ENCODE measurements at places on chromosomes 3 and 15.

GRCh38 chr3:157129803-157130466 is 30.0 kb downstream of the CCNL1 start:
- peak; percentile 44 for DNase-seq

DNA sequence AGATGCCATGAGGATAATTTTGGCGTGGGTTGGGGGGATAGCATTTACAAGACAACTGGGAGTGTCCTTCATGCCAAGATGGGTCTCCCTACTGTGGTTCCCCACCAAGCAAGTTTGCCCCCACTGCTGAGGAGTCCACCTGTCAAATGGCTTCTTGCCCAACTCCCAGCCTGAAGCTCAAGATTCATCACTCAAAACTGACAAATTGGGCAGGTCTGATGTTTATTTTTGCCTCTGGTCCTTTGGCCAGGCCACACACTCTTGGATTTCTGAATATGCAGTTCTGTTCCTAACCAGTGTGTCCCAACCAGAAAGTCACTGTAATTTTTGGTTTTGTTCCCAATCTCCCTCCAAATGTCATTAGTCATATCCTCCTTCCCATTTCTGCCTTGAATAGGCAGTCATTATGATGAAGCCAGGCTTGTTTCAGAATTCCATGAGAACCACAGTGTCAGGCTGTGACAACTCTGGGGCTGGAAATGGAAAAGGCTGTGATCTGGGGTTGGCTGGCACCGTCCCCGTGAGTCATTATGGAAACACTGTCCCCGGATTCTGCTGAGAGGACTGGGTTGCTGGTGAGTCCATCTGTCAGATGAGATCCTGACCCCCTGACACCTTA is 29.3 kb upstream of the MEF2A start:
- no peak for DNase-seq

DNA sequence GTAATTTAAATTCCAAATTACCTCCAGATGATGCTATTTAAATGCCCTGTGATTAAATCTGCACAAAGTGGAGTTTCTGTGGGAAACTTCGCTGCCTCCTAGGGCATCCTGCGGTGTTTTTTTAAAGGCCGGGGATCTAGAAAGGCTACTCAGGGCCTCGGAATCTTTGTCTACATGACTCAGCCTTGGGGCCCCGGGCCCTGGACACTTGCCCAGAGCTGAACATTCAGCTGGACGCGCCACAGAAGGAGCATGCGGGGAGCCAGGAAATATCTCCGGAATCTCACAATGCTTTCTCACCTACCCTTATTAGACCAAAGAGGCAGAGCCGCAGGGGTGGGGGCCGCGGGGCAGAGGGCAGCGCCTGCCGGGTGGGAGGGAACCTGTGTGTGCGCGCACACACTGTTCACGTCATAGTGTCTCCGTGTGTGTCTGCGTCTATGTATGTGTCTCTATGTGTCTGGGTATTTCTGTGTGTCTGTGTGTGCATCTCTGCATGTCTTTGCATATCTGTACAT is 145.5 kb upstream of the TPM1 start:
- no peak for DNase-seq

GRCh38 chr3:197025736-197026480 is 3.7 kb downstream of the MELTF start:
- DNase-seq = no peak

- DNase-seq = no peak
Measured at GRCh38 chr15:64604319-64604718, 143.9 kb downstream of the ZNF609 start.
